ENCODE measurements at places on chromosomes 12 and 14.

GRCh38 chr12:11855983-11856374, 206.5 kb downstream of the ETV6 start:
- no peak for DNase-seq

DNA sequence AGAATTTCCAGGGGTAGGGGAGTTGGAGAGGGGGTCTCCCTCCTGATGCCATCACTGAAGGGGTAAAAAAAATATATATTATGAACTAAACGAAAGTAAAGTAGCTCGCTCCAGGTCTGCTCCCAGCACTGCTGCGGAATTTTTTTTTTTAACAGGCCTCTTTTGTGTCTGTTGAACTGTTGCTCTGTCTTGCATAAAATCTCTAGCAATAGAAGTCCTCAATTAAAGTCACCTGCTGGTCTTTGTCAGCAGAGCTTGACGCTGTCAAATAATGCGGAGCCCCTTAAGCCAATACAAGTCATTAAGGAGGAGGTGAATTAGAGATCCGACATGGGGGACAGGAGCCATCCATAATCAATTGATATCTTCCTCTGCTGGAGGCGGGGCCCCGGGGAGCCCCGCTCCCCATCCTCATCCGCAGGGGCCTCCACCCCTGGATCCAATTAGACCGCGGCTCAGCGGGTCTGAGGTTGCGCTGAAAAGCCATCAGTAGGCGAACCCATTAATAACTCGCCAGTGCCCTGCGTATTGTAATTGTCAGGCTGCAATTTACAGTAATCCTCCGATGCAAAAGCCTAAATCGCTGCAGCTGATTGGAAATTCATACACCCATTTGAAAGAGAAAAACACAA, 85.6 kb downstream of the DICER1 start:
- DNase-seq, result no peak

DNA sequence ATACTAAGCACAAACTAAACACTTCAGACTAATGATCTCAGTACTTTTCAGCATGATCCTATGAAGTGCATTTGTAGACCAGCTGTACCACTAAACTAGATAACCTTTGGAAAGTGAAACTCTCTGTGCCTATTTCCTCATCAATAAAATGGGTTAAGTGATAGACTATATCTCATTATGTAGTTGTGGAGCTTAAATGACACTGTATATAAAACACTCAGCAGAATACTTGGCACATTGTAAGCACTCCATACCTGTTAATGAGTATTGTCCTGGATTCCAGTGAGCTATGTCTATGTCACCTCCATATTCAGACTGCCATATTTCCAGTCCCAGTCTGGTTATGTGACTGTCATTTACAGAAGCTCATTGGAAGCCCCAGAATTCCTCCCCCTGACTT, 44.4 kb downstream of the RTN1 start:
- DNase-seq, result no peak

DNA sequence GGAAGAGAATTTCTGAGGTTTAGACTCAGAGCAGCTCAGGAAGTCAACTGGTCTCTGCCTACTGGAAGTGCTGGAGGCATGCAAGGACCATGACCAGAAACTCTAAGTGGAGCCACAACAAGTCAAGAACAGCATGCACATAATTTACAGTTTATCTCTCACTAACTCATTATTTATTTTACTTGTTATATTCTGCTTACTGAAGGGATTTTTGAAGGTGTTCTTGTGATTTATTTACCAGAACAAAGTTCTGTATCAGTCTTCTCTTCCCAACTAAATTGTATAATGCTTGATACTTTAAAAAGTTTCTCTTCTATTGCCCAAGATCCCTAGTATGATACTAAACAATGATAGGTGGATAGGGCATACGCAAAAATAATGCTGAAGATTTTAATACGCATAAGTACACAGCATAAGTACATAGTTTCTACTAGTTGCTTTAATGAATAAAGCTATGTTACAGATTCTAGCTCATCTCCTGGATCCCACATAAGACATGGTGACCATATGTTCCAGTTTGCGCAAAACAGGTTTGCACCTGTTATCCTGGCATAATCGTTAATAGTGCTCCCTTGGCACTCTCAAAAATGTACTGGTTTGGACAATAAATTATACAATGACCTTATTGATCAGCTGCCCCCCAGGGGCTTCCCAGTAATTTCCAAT, 11.6 kb upstream of the SPTB start:
- DNase-seq, result no peak

DNA sequence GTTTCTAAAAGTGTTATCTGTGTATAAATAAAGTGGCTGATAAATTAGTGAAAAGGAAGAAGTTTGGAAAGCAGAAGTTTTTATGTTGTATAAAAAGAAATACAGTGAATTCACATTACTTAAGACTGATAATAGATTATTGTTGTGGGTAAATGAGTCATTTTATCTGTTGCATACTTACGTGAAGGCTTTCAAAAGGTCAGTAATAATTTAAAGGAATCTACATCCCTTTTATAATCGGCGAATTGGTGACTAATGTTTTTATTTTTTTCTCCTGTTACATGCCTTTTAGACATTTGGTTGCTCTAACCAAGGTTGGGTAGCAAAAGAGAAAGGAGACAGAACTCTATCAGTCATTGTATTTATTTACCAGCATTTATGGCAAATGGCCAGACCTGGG, 155.9 kb downstream of the SLC41A2 start:
- no peak for DNase-seq

DNA sequence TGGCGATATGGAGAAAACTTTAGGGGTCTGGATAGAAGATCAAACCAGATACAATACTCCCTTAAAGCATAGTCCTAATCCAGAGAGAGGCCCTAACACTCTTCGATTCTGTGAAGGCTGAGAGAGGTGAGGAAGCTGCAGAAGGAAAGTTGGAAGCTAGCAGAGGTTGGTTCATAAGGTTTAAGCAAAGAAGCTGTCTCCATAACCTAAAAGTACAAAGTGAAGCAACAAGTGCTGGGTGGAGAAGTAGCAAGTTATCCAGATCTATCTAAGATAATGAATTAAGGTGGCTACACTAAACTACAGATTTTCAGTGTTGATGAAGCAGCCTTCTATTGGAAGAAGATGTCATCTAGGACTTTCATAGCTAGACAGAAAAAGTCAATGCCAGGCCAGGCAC, 24.6 kb upstream of the MTERF2 start:
- DNase-seq, result no peak

DNA sequence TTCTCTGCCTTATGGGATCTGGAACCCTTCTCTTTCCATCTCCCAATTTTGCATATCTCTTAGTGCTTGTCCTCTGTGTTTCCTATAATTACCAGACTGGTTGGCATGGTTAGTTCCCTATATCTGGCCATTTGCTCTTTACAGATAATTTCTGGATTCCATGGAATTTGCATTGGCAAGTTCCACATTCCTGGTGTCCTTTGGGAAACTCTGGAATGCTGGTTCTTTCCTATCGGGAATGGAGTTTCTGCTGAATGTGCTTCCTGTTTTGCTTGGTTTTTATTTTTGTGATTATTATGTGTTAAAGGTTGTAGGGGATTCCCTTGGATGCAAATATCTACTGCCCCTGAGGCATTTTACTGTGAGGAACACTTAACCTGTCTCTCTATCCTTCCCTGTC, 193.0 kb upstream of the BTG1 start:
- DNase-seq, result no peak

GRCh38 chr12:7304456-7304855, 584 bp downstream of the ACSM4 start:
- no peak for DNase-seq

DNA sequence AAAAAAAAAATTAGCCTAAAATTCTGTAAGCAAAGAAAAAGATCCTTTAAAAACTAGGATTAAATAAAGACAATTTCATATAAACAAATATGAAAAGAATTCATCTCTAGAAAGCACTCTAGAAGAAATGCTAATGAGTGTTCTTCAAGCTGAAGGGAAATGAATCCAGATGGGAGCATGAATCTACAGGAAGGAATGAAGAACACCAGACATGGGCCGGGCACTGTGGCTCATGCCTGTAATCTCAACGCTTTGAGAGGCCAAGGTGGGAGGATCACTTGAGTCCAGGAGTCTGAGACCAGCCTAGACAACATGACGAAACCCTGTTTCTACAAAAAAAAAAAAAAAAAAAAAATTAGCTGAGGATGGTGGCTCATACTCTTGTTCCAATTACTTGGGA, 297.2 kb downstream of the FBXL14 start:
- no peak for DNase-seq

DNA sequence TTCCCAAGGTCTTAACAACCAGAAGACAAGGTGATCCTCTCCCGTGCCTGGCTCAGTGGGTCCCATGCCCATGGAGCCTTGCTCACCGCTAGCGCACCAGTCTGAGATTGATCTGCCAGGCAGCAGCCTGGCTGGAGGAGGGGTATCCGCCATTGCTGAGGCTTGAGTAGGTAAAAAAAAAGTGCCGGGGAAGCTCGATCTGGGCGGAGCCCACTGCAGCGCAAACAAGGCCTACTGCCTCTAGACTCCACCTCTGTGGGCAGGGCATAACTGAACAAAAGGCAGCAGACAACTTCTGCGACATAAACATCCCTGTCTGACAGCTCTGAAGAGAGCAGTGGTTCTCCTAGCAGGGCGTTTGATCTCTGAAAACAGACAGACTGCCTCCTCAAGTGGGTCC, 104.0 kb downstream of the C14orf39 start:
- DNase-seq, result no peak

- no peak for DNase-seq
Measured at GRCh38 chr14:55771242-55771981, 191.4 kb downstream of the KTN1 start.

GRCh38 chr12:120115692-120116440, 687 bp downstream of the RAB35 start:
- DNase-seq, result no peak

- no peak for DNase-seq
Measured at GRCh38 chr12:20105943-20106342, 262.4 kb upstream of the PDE3A start.

GRCh38 chr12:39595928-39596327, 23.7 kb downstream of the ABCD2 start:
- DNase-seq, result no peak

- DNase-seq, result no peak
Measured at GRCh38 chr14:65750906-65751305, 338.4 kb downstream of the FUT8 start.

DNA sequence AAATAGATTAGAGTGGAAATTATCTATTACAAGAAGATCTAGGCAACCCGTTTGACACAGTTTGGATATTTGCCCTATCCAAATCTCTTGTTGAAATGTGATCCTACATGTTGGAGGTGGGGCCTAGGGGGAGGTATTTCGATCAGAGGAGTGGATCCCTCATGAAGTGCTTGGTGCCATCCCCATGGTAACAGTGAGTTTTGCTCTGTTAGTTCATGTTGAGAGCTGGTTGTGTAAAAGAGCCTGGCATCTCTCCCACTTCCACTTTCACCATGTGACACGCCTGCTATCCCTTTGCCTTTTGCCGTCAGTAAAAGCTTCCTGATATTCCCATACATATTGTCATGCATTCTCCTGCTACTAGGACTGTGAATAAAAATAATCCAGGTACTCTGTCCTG, 66.4 kb upstream of the FLRT2 start:
- no peak for DNase-seq

- DNase-seq, result no peak
Measured at GRCh38 chr14:68784226-68784910, 8.5 kb downstream of the ZFP36L1 start.

- no peak for DNase-seq
Measured at GRCh38 chr14:32654106-32654505, 284.6 kb upstream of the NPAS3 start.

- DNase-seq, result no peak
Measured at GRCh38 chr12:2152134-2152533, 99.3 kb downstream of the CACNA1C start.

DNA sequence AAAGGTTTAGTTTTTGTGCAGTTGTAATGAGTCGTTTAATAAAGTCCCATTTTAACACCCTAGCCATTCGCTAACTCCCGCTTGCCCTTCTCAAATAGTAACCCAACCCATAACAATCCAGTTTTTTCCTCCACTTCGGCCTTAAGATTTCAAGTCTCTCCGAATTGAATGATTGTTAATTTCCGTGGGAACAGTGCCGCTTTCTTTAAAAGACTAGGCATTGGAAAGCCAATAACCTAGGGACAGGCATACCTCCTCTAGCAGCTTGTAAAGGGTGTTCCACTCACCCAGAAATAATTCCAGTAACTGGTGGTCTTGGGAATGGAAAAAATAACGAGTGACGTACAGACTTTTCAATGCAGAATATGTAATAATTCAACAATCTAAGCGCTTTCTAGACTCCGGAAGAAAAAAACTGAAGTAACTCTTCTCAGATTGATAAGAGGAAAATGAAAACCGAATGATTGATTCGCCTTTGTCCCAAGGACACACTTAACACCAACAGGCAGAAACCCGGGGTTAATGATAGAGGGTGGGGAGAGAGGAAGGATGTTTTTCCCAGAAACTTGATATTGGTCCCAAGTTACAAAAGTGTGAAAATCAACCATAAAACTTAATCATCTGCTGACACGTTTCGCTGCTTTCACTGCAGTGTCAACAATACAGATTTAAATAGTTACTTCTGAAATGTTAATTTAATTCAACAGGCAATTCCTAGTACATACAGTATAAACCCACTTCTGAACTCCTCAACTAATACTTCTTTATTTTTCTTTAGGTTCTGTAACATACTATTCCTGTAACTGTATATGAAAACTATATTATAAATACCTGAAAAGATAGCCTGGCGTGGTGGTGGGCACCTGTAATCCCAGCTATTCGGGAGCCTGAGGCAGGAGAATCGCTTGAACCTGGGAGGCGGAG, 1.0 kb upstream of the SINHCAF start:
- no peak for DNase-seq

DNA sequence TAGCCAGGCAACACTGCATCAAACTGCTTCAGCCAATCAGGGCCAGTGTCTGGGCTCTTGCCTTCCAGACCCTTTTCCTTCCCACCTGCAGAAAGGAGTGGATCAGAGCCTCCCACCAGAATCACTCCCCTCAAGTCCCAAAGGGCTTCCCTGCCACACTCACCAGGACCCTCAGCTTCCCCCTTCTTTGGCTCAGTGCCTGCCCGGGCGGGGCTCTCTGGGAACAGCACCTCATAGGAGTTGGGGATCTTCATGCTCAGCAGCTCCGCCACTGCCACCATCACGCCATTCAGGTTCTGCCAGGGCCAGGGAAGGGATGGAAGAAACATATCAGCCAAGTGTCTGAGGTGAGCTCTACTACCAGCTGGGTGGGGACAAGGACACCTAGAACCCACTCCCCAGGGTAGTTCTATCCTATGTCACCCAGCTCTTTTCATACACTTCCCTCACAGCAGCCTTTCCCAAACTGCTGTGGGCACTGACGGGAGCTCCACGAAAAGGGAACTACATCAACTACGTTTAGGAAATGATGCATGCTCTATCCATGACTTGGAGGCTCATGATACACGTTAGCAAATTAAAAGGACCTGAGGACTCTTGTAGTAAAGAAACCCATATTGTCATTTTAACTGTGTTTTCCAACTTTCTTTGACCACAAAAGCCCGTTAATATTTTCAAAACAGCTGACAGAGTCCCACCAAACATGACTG, 9.4 kb upstream of the PRKAG1 start:
- no peak for DNase-seq
